ENCODE measurements at places on chromosomes 5 and 9. TPM values are rescaled to one million over a fixed set of nuclear protein-coding genes. Genes with fewer than 3 reads are reported as not detected.
A peak's percentile ranks its signal among the peaks of the same experiment; 100 is the strongest.

The FOXD4L6 gene
- polyA plus RNA-seq = not detected

DNA sequence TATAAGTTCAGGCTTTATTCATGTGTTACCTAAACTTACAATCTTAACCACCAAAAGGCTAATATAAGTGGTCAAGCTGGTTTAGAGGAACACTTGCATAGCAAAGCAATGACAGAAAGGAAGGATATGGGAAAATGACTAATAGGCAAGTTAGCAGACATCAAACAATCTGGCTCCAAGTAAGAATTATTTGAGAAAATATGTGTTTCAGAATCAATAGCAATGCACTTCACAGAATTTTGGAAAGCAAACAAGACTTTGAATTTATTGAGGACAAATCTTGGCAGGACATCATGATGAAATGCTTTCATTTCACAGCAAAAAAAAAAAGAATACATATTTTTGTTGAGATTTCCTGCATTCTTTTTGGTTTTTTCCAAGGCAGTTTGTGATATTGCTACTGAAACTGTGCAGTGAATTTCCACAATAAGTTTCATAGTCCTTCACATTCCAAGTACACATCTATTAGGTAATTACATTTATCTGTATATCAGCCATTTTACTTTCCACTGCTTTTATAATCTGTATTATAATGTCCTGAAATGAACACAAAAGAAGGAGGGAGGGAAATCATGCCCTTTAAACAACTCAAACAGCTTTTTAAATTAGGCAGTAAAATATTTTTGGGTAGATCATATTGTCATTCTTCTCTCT, 417.9 kb downstream of the NR2F1-AS1 start:
- DNase-seq = no peak

DNA sequence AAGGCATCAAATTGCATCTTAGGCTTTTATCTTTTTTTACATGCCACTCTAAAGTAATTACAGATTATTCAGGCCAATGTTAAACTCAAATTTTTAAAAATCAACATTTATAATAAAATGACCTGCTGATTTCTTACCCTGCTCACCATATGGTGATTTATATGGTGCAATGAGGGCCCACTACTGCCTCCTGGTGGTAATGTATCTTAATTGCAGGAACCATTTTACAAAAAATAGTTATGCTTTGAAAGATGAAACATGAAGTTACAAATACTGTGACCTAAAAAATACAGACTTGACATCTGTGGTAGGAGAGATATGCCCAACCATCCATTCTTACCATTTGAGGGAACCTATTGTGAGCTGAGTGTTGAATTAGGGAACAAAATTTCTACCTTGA, 292.6 kb upstream of the TAS2R1 start:
- DNase-seq = no peak

DNA sequence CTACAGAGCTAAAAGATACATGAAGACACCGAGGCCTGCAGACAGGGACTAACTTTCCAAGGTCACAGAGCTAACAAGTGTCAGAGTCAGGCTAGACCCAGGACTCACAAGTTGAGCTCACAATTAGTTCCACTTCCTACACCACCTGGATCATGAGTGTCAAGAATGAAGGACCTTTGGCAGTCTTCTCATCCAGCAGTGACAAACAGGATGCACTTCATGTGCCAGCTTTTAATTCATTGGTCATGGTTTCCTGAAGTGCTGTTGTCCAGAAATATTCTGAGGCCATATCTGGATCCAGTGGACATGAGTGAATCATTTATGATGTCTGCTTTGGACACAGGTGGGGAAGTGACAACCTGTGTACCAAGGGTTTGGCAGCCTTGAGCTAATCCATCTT, 77.4 kb downstream of the KCNIP1 start:
- no peak for DNase-seq

The PCDHGA3 gene
- 4.4 TPM for polyA plus RNA-seq

- DNase-seq = no peak
These were observed 579.3 kb upstream of the RGMB start for GRCh38 chr5:98193921-98194760.

DNA sequence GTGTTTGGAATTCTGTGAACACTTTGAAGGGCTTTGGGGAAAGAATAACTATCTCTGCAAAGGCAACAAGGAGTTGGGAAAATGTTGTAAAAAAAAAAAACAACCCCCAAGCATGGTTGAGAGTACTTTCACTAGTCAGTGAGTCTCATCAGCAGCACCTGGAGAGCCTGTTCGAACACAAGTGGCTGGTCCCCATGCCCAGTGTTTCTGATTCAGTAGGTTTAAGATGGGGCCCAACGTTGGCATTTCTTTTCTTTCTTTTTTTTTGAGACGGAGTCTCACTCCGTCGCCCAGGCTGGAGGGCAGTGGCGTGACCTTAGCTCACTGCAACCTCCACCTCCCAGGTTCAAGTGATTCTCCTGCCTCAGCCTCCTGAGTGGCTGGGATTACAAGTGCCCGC, 59.5 kb downstream of the KLF4 start:
- no peak for DNase-seq

GRCh38 chr9:18545636-18546360, 71.8 kb downstream of the ADAMTSL1 start:
- DNase-seq = no peak

The CCDC192 gene
- polyA plus RNA-seq = 22.6 TPM

The PCDHGC5 gene
- 0.50 TPM for polyA plus RNA-seq

The IL3 gene
- not detected for polyA plus RNA-seq

GRCh38 chr9:76644647-76645250, 119.5 kb upstream of the PCA3 start:
- DNase-seq = no peak

The GRIA1 gene
- polyA plus RNA-seq = 5.4 TPM

DNA sequence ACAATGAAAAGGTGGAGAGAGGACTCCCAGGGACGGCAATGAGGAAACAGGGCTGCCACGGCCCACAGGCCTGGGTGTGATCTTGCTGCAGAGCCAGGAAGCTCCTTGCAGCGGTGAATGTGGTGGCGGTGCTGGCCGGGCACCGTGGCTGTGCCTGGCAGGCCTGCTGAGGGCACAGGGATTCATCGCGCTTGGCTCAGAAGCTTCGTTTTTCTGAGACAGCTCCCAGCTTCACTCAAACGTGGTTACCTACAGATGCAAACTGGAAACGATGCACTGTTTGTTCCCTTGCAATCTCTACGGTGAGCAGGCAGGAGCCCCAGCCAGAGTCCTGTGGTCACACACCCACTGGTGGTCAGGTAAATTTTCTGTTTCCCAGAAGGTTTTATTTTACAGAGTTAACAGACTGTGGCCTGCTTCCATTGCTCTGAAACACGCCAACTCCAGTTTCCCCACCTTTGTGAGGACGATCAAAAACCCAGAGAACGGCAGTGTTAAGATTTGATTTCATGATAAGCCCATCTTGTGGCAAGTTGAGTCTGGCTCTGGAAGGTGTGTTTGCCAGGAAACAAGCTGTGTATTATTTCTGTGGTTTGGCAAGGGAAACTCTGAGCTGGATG, 183.9 kb downstream of the AUH start:
- DNase-seq = no peak

GRCh38 chr9:133716564-133717112, 21.5 kb downstream of the SARDH start:
- DNase-seq = peak; percentile 60

- DNase-seq = no peak
These were observed 101.9 kb downstream of the F2RL2 start for GRCh38 chr5:76521240-76521758.

DNA sequence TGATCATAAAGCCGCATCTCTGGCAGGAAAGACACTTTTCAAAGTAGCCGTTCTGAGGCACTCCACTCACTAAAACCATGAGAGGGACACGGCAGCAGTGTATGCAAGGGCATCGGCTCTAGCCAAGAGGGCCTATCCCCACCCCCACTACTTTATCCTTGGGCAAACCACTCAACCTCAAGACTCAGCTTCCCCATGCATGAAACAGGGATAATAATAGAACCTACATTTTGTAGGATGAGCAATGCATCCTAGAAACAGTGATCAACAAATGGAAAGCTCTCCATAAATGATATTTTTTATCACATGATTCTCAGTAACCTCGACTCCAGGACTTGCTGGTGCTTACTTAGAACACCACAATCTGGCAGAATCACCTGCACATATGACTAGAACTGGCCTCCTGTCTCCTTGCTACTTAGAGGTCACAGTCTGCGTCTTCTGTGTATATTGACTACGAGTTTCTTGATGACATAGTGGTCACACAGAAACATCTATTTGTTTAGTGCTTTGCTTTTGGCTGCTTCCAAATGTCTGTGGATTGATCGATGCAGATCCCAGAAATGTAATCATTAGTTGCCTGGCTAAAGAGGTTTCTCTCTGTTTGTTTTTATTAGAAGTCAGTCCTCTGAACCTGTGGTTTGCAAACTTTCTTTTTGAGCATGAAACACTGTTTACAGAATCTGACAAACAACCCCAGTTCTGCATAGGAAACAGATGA, 102.1 kb downstream of the LHFPL2 start:
- no peak for DNase-seq

The TMEFF1 gene
- polyA plus RNA-seq = 2.3 TPM

DNA sequence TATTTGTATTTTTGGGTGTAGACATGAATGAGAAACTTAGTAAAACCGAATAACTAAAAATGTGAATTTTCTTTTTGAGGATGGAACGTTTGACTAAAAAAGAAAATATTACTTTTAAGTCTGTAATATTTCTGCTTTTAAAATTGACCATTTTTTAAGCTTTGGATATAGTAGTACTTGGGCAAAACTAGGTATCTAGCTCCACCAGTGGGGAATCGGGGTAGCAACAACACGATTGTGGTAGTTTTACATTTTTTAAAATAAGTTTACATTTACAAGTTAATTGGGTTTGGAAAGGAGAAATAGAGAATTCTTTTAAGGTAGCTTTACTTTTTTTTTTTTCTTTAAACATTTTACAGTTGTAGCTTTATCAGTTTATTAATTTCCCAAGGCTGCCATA, 154.4 kb downstream of the MAN2A1 start:
- DNase-seq = no peak

DNA sequence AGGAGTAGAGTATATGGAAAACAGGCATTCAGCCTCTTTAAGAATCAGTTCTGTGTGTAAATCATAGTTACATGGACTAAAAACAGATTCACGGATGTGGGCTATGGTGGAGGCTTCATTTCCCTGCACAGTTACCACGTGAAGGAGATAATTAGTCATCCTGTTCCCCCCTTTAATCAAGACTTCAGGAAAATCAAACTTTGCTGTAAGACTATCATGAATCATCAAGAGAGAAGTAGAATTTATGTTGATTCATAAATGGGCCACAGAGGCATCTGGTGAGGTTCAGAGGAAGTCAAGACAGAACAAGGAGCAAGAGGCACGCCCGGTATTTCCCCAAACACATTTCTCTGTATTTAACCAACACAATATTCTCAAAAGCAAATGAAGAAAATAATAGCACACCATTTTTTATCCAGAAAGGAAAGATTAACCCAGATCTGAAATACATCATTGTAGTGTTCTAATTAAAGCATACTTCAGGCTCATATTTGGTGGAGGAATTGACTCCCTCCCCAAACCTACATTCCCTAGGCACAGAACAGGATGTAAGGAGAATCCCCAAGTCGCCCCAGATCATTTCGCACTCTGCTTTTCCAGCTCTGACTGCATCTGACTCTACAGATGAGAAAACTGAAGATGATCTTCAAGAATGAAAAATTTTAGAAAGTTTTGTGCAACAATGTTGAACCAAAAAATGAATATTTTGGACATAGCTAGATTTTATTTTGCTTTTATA, 175.8 kb upstream of the GAS1 start:
- DNase-seq = no peak

Measured in testis (tissue), 5 donors.